ENCODE measurements at places on chromosomes 16 and 17.

DNA sequence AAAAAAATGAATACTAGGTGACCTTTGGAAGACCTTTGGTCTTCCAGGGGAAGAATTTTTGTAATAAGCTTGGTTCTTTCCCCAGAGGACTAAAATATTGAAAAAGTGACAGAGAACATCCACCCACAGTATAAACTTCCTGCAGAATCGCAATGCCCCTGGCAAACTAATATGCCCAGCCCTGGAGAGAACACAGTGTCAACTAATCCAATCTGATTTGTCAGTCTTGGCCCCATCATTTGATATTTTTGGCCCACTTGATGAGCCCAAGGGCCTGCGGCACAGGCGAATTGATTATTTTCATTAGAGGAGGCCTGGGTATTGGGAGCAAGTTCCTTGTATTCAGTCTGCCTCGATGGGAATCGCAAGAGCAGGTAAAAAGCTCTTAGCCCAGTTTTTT, 98.4 kb downstream of the MAP2K6 start:
- DNase-seq = no peak

DNA sequence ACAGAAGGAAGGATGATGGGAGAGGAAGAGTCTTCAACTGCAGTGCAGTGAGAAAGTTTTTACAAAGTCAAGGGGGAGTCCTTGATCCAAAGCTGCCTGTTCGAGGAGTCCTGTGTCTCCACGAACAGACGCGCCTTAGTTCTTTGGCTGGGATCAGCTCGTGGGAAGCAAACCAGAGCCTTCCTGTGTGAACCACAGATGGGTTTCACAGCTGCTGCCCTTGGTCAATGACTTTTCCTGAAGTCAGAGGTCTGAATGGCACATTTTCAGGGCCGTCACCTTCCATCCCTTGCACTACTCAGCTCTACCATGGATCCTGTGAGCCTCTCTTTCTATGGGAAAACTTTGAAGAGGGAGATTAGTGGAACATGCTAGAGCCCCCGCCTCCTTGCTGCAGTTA, 4.2 kb upstream of the SBK1 start:
- no peak for DNase-seq

DNA sequence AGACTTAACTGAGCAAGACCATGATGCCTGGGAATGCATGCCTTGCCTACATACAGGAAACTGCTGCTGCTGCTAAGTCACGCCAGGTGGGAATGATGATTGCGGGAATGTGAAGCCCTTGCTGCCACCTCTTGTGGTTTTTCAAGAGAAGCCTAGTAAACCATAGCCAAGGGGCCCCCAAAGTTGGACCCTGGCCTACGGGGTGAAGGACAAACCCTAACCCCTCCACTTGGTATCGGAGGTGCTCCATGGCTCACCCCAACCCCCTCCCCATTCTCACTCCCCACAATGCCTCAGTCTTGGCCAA, 233.9 kb downstream of the ZNF423 start:
- no peak for DNase-seq

- DNase-seq = peak; percentile 25
Measured at GRCh38 chr16:70433458-70434103, 5.3 kb downstream of the ST3GAL2 start.

DNA sequence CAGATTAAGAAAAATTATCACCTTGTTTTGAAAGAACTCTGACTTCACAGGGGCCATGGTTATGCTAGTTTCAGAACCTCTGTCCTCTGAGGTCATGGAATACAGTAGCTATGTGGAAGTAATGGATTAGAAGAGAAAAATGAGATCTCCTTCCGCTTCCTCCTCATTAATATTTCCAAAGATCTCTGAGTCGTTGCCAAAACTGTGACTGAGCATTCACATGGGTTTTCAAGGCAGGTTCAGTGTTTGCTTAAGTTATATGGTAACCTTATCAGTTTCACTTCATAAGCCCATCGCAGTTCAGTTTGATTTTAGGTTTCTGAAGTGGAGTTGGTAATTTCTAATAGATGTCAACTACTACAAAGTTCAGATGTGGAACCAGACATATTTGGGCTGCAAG, 321.2 kb upstream of the SOX9 start:
- no peak for DNase-seq

DNA sequence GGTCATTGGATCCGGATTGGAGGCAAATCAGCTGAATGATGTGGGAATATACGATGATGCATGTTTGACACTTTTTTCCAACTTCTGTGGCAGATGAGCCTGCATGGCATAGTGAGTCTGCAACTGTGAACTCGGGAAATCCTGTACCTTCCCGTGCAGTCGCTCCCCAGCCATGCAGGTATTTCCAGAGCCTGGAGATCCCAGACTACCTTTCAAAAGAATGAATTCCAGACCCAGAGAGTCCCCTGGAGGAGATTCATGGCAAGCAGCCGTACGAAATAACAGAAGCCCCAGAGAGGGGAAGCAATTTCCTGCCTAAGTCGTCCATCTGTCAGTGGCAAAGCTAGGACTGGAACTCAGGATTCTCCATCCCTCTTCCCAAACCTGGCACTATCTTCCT, 75.7 kb upstream of the FAM20A start:
- DNase-seq = no peak

DNA sequence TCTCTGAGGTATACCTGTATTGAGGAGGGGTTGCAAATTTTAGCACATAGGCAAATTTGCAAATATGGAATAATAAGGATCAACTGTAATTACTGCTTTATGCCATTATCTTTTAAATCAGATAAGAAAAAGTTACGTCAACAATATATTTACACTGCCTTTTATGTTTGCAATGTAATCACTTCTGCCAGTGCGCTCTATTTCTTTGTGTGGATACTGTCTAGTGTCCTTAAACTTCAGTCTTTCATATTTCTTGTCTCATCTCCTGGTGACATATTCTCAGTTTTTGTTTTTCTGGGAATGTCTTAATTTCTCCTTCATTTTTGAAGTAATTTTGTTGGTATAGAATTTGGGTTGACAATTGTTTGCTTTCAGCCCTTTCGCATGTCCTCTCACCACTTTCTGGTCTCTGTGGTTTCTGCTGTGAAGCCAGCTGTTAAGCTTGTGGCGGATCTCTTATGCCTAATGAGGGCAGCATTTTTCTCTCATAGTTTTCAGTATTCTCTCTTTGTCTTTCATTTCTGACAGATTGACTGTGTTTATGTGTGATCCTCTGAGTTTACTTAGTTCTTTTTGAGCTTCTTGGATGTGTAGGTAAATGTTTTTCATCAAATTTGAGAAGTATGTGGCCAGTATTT, 37.6 kb upstream of the ABCC11 start:
- no peak for DNase-seq

- no peak for DNase-seq
Measured at GRCh38 chr17:5260542-5260941, 21.5 kb upstream of the RABEP1 start.

DNA sequence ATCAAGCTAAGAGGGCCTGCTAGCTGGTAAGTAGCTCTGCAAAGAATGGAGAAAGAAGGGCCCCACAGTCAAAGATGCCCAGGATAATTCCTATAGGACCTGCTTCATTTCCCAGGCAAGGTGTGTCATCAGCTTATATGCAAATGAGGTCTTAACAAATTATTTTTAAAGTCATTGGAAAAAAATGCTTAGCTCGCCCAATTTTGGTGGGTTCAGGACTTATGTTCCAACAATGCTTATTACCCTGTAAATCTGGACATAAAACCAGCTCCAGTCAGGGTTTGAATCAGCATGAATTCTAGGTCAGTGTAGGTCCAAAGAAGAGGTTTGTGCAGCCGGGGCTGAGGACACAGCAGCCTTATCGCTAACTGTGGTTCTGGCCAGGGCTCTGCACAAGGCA, 25.4 kb downstream of the ACLY start:
- DNase-seq = no peak
